ENCODE measurements at places on chromosomes 3 and 15. TPM values are rescaled to one million over a fixed set of nuclear protein-coding genes. Genes with fewer than 3 reads are reported as not detected.

The FOXL2 gene
- not detected for total RNA-seq

The LZTFL1 gene
- 15.8 TPM for total RNA-seq

DNA sequence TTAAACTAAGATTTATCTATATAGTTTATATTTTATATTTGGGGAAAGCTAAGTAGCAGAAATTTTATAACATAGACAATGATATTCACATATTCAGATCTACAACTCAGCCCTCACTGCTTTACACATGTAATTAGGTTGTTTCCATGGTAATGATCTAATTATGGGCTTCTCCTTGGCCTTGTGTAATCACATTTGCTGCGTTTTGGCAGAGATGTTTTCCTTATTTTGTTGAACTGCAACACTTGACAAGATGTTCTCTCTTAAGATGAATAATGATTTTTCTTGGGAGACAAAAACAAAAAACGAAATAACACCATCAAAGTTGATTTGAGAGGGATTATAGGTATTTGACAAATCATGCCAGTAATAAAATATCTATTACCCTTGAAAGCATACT, 635.6 kb upstream of the TBL1XR1 start:
- H3K4me1 ChIP-seq, result peaks cover 74% of the 10 kb centered on the region
- no peaks in the 10 kb centered on the region for H3K36me3 ChIP-seq
- no peak overlapping the region for H3K4me3 ChIP-seq
- DNase-seq, result no peak
- H3K27ac ChIP-seq, result no peak overlapping the region
- no peaks in the 10 kb centered on the region for H3K27me3 ChIP-seq

The IGDCC3 gene
- total RNA-seq, result 0.27 TPM

The TRAT1 gene
- total RNA-seq, result not detected

GRCh38 chr3:68287101-68287500, 632.7 kb upstream of the SUCLG2 start:
- H3K27me3 ChIP-seq, result peaks cover 7% of the 10 kb centered on the region
- no peak overlapping the region for H3K4me3 ChIP-seq
- H3K4me1 ChIP-seq, result no peaks in the 10 kb centered on the region
- no peak overlapping the region for H3K27ac ChIP-seq
- H3K36me3 ChIP-seq, result no peaks in the 10 kb centered on the region

- H3K4me1 ChIP-seq, result peaks cover 34% of the 10 kb centered on the region
- no peaks in the 10 kb centered on the region for H3K27me3 ChIP-seq
- no peak for DNase-seq
- H3K27ac ChIP-seq, result peak overlapping the region; percentile 8
- H3K36me3 ChIP-seq, result peaks cover 6% of the 10 kb centered on the region
These were observed 31.7 kb downstream of the ATP2C1 start for GRCh38 chr3:130925628-130926027.

GRCh38 chr3:47377186-47377585, 3.6 kb upstream of the PTPN23 start:
- no peak overlapping the region for H3K27ac ChIP-seq
- no peak overlapping the region for H3K4me3 ChIP-seq
- no peaks in the 10 kb centered on the region for H3K27me3 ChIP-seq
- DNase-seq, result no peak

The PP2D1 gene
- total RNA-seq, result not detected

The DUOXA2 gene
- total RNA-seq, result not detected

DNA sequence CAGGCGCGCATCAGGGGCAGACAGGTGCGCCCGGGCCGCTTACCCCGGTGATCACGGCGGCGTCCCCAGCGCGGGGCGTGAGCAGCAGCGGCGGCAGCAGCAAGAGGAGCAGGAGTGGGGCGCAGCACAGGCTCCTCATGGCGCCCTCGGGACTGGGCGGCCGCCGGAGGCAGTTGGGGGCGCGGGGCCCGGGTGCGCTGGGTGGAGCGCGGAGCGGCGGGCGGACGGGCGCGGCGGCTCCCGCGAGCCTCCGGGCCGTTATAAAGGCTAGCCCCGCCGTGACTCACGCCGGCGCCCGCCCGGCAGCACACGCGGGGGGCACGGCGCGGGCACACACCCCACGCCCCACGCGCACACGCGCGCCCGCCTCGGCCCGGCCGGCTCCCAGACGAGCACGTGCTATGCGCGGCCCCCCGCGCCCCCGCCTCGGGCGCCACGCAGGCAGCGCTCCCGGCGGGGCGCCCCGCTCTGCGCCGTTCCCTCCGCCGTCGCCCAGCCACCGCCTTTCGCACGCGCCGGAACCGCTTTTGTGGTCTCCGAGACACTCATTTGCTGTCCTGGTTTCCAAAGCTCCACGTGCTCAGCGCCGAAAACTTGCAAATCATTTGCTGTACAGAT, at the start of gene PROK2:
Gene PROK2 (minus strand): TSS at position 235 of the 618 bp plus-strand sequence. CDS start 96 bp downstream, at position 139.
- H3K27ac ChIP-seq, result no peak within 1 kb of the TSS
- peak within 1 kb of the TSS; percentile 65 for H3K4me3 ChIP-seq
- peaks cover 23% of the 10 kb centered on the region for H3K4me1 ChIP-seq

The IL12A gene
- total RNA-seq, result 1.9 TPM

The GRAMD2A gene
- total RNA-seq, result 0.65 TPM

Data from chondrocyte (in vitro differentiated cells).